ENCODE measurements at places on chromosomes 16 and 17.

DNA sequence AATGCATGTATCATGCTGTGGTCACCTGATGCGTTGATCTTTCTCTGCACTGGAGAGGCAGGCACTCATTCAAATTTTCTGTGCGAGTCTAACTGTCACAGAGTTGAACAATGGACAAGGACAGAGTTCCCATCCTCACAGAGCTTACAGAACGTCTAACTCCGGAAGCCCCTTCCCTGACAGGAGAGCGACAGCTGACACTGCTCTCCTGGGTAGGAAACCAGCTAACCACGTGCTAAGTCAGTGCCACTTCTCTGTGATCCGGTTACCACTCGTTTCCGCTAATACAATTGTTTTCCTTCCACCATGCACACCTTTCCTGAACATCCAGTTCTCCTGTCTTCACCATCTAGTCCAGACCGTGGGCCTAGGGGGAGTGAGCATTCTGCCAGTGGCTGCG is 11.3 kb downstream of the KLHDC4 start:
- DNase-seq: no peak

- no peak for DNase-seq
Measured at GRCh38 chr17:35214192-35214591, 20.0 kb upstream of the SLC35G3 start.

DNA sequence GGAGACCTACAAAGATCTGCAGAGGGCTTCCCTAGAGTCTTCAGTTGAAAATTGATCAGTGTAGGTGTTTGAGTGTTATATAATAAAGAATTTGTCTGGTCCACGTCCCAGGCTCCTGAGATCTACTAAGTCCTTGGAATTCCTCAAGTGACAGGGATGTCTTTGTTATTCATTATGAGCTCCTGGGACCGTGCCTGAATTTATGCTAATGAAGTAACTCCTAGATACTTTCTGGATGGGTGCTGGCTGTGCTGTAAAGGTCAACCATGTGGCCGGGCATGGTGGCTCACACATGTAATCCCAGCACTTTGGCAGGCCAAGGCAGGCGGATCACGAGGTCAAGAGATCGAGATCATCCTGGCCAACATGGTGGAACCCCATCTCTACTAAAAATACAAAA is 43.7 kb downstream of the CDC27 start:
- DNase-seq: no peak

DNA sequence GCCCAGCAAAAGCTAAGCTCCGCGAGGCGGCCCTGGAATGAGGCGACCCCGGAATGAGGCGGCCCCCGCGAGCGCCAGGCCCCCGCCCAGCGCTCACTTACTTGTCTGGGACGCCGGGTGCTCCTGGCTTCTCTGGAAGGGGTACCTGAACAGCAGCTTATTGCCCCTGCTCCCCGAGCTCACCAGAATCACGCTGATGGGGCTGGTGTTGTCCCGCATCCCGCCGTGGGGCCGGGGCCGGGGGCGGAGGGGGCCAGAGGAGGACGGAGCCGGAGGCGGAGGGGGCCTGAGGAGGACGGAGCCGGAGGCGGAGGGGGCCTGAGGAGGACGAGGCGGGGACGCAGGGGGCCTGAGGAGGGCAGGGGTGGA is 440 bp downstream of the NPRL3 start:
- peak; percentile 44 for DNase-seq

DNA sequence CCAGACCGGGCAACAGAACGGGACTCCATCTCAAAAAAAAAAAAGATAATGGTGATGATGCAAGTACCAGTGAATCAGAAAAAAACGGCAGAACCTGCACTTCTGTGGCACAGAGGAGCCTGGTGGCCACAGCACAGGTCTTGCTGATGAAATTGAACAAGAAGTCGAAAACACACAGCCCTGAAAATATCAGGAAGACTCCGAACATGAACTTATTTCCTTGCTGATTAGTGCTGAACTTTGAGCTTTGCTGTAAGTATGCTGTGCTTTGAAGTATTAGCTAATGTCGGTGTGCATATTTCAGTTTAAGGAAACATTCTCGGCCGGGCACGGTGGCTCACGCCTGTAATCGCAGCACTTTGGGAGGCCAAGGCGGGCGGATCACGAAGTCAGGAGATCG is 10.9 kb upstream of the MYO15B start:
- no peak for DNase-seq

DNA sequence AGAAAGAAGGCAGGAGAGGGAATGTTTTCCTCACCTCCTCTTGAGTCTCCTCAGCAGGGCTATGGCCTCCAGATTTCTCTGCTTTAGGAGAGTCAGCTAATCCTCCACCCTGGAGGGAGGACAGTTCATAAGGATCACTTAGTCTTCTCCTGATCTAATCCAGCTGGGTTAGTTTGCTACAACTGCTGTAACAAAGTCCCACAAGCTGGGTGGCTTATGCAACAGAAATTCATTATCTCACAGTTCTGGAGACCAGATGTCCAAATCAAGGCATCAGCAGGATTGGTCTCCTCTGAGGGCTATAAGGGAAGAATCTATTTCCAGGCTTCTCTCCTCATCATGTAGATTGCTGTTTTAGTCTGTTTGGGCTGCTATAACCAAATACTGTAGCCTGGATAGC is 40.6 kb upstream of the XYLT1 start:
- DNase-seq: no peak

- no peak for DNase-seq
Measured at GRCh38 chr17:69943058-69943457, 132.0 kb upstream of the KCNJ16 start.

DNA sequence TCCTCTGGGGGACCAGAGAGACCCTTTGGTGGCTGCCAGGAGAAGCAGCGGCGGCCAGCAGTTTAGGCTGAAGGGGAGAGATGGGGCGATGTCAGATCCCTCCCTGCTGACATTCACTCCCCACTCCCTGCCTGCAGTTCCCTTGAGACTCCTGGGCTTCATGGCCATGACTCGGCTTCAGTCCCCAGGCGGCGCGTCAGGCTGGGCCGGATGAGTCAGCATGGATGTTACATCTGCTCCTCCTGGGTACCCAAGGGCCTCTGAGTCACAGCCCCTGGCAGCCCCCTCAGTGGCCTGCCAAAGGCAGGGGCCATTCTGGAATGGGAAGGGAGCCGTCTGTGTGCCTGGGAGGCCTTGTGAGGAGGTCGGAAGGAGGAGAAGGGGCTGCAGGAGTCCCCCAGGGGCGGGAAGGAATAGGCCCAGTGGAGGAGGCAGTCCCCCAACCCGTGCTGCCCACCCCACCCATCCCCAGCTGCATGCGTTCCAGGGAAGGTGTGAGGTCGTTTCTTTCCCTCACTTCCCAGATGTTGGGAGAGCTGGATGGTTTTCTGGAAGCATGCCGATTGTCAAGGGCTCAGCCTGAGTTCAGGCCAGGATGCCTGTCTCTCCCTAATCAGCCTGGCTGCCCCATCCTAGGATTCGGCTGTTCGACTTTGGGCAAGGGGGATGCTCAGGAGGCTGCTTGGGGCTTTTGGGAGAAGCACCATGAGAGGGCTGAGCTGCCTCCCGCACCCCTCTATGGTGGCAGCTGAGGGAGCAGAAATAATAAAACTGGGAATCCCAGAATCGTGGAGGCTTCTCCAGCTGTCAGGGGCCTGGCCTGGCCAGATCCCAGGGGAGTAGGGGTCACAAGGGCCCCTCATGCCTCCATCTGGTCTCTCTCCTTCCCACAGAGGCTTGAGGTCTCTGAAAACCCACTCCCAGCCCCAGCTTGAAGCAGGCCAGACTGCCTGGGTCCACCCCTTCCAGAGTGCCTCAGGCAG is 9.7 kb downstream of the RHBDL3 start:
- peak; percentile 88 for DNase-seq

- peak; percentile 67 for DNase-seq
Measured at GRCh38 chr16:24504472-24505345, 34.7 kb upstream of the RBBP6 start.

DNA sequence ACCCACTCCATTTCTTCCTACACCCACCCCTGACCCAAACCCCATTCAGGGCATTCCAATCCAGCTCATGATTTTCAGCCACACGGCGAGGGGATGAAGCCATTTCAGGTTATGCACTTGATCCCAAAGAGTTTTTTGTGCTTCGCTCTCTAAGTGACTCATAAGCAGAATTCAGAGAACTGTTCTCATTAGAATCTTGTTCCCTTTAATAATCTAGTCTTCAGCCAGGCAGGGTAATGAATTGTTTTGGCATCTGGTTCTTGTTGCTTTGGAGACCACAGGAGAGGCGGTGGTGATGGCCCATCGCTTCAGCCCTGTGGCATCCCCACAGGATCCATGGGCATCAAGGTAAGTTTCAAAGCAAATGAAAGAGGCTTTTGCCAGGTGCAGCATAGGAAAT is 4.8 kb upstream of the KRT31 start:
- no peak for DNase-seq

DNA sequence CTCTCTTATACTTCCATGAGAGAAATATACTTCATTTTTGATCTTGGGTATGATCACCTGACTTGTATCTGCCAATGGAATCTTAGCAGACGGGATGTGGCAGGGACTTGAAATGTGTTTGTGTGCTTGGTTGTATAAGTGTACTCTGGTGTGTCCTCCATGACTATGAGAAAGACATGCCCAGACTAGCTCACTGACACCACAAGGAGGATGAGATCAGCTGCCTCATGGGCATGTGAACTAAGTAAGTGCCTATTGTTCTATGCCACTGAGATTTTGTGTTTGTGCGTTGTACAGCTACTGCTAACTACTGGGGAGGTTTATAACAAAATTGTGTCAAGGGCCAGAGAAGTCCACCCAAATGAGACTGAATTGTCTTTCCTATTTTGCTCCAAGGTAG is 402.2 kb upstream of the SALL1 start:
- no peak for DNase-seq

GRCh38 chr16:28835864-28836760 is 10.0 kb downstream of the TUFM start:
- no peak for DNase-seq

DNA sequence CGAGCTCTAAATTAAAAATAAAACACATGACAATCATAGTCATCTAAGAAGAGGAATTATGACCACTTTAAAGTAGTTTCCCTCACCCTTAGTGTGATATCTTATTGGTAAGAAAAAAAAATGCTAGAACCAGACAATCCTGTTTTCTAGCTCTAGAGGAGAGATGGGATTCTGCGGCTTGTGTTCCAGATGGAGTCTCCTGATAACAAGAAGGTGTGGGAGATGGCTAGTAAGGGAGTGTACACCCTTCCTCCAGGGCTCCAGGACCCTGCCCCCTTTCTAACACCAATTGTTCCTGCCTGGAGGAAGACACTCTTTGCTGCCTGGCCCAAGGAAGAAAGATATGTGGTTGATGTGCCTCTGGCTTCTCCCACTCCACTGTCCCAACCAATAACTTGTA is 68.8 kb upstream of the FBXO47 start:
- no peak for DNase-seq

- DNase-seq: peak; percentile 34
Measured at GRCh38 chr16:67372664-67373063, 20.6 kb downstream of the TPPP3 start.

- DNase-seq: no peak
Measured at GRCh38 chr16:14658063-14658462, 25.3 kb downstream of the BFAR start.

GRCh38 chr17:45229681-45230409 is 8.2 kb downstream of the FMNL1 start:
- DNase-seq: no peak

- DNase-seq: peak; percentile 73
Measured at GRCh38 chr17:77375917-77376651, 235.3 kb downstream of the SEC14L1 start.

- no peak for DNase-seq
Measured at GRCh38 chr17:50469671-50470305, 1.1 kb upstream of the CHAD start.

GRCh38 chr16:58970775-58971174 is 236.7 kb upstream of the GOT2 start:
- DNase-seq: peak; percentile 26

DNA sequence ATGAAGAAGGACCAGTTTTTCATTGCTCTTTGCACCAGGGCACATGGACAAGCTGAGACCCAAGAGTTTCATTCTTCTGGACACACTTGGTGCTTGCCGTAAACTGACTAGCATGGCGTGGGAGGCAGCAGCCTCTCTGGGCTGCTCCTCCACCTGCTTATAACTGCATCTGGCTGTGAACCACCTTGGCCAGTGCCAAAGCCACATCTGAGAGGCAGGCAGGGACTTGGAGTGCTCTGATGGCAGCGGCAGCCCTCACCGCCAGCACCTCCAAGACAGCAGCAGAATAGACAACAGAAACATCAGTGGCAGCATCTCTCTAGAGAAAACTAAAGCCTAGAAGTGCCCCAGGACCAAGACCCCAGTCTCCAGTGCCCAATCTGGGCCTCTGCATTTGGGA is 4.7 kb downstream of the KRT37 start:
- DNase-seq: no peak

DNA sequence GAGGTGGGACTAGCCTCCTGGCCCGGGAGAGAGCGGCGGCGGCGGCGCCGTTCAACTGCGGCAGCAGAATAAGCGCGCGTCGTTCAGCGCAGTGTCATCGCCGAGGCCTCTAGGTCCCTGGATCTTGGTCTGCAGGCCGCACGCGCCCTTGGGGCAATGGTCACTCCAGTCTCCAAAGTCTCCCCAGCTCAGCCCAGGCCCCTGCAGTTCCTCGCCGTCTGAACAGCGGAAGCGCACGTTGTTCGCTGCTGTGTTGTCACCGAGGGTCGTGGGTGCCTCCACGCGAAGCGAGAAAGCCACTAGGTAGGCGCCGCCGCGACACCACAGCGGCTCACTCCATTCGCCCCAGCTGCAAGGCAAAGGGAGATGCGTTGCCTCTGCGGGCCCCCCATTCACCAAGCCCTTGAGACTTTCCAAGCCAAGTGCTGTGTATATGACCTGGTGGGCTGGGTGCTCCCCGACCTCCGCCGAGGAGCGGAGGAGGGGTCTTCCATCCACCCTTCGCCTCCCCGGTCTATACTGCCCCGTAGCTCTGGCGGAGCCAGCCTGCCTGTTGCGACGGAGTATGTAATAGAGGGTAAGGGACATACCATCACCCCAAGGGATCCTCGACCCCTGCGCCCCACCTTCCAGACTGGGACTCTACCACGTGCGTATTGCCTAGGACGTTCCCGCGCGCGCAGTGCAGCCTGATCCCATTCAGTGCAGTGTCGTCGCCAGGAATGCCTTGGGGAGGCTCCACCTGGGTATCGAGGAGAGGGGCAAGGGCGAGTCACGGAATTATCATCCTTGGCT is 656 bp downstream of the VMO1 start:
- DNase-seq: no peak

GRCh38 chr16:84953190-84953746 is 58.1 kb downstream of the ZDHHC7 start:
- DNase-seq: peak; percentile 51

All from mesenchymal stem cell (in vitro differentiated cells and primary cell).